ENCODE measurements at places on chromosomes 12 and 14. TPM values are rescaled to one million over a fixed set of nuclear protein-coding genes. Genes with fewer than 3 reads are reported as not detected.

Gene RFLNA
- polyA plus RNA-seq, result 0.82 TPM

DNA sequence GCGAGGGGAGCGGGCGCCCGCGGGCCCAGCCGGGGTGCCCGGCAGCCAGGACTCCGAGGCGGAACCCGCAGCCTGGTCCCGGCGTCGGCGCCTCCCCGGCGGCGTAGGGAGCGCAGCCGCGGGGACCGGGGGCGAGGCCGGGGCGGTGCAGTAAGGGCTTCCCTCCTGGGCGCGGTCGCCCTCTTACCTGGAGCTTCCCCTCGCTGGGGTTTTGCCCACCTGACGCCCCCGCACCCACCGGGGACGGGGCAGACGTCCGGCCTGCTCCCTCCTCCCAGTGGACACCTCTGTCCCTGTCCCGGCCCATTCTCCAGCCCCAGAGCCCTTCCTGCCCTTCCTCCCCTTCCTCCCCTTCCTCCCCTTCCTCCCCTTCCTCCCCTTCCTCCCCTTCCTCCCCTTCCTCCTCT is 413 bp upstream of the TUBA1C start:
- peak overlapping the region; percentile 91 for H3K4me3 ChIP-seq
- peak overlapping the region; percentile 94 for H3K27ac ChIP-seq
- H3K4me1 ChIP-seq, result peaks cover 3% of the 10 kb centered on the region

- DNase-seq, result no peak
- no peaks in the 10 kb centered on the region for H3K4me1 ChIP-seq
- peaks cover 2% of the 10 kb centered on the region for H3K27me3 ChIP-seq
- H3K27ac ChIP-seq, result no peak overlapping the region
- no peak overlapping the region for H3K4me3 ChIP-seq
Measured at GRCh38 chr14:98133806-98134205, 1138.2 kb downstream of the BCL11B start.

DNA sequence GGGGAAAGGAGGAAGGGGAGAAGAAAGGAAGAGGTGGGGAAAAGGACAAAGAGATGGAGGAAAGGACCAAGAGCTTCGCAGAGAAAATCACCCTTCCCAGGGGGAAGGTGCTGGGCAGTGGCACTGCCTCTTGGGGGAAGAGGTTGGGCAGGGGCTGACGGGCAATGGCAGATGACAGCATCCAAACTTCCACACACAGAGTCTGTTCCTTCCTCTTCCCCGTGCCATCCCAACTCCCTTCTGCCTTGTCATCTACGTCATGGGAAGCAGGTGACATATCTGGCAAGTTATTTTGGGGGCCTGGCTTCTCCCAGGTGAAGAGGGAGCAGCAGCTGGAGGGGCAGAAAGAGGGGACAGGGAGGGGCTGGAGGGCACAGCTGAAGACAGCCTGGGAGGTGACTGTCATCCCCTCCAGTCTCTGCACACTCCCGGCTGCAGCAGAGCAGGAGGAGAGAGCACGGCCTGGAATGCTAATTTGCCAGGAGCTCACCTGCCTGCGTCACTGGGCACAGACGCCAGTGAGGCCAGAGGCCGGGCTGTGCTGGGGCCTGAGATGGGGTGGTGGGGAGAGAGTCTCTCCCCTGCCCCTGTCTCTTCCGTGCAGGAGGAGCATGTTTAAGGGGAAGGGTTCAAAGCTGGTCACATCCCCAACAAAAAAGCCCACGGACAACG is 43.9 kb upstream of the IQSEC3 start:
- no peak overlapping the region for H3K27ac ChIP-seq
- peaks cover 16% of the 10 kb centered on the region for H3K36me3 ChIP-seq
- no peak overlapping the region for H3K4me3 ChIP-seq
- no peaks in the 10 kb centered on the region for H3K27me3 ChIP-seq
- no peak for DNase-seq

DNA sequence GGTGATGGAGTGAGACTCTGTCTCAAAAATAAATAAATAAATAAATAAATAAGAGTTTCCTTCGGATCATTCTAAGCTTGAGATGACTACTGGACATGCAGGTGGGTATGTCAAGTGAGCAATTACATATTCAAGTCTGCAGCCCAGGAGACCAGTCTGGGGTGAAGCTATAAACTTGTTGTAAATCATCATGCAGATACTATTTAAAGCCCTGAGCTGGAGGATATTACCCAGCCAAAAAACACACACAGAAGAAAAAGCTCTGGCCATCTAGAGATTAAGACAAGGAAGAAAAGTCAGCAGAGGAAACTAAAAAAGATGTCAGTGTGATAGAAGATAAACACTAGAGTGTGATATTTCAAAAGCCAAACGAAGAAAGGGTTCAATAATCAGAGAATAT is 47.0 kb upstream of the PDZRN4 start:
- H3K36me3 ChIP-seq, result no peaks in the 10 kb centered on the region
- H3K4me1 ChIP-seq, result no peaks in the 10 kb centered on the region
- DNase-seq, result no peak
- H3K4me3 ChIP-seq, result no peak overlapping the region

DNA sequence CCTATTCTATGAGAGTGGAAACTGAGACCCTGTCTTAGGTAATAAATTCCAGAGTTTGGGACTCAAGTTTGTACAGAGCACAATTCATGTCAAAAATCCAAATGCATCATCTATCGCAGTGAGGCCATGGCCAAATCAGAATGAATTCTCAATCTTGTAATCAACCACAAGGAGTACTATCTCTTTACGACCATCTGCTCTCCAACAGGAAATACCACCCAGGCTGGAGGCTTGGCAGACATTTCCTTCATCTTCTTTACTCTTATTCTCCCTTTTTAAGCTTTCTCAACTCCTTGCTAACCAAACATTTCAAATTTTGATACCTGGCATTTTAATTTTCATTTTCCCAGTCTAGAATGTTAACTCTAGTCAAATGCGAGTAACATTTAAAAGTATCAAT is 32.7 kb upstream of the RNU6-7 start:
- H3K27me3 ChIP-seq, result no peaks in the 10 kb centered on the region
- H3K36me3 ChIP-seq, result no peaks in the 10 kb centered on the region
- H3K4me1 ChIP-seq, result no peaks in the 10 kb centered on the region
- H3K27ac ChIP-seq, result no peak overlapping the region
- no peak overlapping the region for H3K4me3 ChIP-seq

GRCh38 chr12:48489012-48489411 is 6.7 kb downstream of the C12orf54 start:
- no peak overlapping the region for H3K27ac ChIP-seq
- DNase-seq, result no peak
- H3K36me3 ChIP-seq, result no peaks in the 10 kb centered on the region
- H3K27me3 ChIP-seq, result no peaks in the 10 kb centered on the region

DNA sequence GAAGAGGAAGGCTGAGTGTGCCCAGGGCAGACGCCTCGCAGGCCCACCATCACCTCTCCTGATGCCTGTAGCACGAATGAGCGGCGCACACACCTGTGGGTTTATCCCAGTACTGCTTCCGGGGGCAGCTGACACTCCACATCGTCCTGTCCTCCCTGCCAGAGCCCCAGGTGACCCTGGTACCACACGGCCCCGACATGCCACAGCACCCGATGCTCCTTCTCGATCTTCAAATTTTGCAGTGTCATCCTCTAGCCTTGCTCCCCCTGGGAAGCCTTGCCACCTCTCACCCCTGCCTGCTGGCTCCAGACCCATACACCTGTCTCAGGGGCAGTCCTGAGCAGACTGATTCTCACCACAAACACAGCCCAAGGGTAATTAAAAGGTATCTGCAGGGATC is 40.6 kb downstream of the ANO2 start:
- H3K4me1 ChIP-seq, result no peaks in the 10 kb centered on the region
- DNase-seq, result no peak
- H3K27ac ChIP-seq, result no peak overlapping the region
- no peaks in the 10 kb centered on the region for H3K36me3 ChIP-seq
- no peaks in the 10 kb centered on the region for H3K27me3 ChIP-seq
- no peak overlapping the region for H3K4me3 ChIP-seq

DNA sequence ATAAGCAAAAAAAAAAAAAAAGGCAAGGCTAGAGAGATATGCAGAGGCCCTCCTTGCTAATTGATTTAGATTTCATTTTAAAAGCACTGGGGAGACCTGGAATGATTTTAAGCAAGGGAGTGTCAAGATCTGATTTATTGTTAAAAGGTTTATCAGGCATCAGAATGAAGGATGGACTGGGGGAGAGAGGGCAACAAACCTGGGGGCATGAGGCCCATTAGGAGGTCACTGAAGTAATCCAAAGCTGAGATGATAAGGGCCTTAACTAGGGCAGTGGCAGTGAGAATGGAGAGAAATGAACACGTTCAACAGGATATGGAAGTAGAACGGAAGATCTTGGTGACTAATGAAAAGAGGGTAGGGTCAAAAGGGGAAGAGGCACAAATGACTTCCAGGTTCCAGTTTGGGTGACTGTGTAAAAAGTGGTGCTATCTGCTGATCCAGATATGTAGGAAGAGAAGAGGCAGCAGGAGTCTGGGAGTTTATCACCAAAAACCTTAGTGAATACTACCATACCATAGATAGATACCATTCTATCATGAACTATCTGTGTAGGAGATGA is 24.0 kb downstream of the KITLG start:
- H3K36me3 ChIP-seq, result no peaks in the 10 kb centered on the region
- H3K27me3 ChIP-seq, result no peaks in the 10 kb centered on the region
- no peak overlapping the region for H3K27ac ChIP-seq
- DNase-seq, result no peak

DNA sequence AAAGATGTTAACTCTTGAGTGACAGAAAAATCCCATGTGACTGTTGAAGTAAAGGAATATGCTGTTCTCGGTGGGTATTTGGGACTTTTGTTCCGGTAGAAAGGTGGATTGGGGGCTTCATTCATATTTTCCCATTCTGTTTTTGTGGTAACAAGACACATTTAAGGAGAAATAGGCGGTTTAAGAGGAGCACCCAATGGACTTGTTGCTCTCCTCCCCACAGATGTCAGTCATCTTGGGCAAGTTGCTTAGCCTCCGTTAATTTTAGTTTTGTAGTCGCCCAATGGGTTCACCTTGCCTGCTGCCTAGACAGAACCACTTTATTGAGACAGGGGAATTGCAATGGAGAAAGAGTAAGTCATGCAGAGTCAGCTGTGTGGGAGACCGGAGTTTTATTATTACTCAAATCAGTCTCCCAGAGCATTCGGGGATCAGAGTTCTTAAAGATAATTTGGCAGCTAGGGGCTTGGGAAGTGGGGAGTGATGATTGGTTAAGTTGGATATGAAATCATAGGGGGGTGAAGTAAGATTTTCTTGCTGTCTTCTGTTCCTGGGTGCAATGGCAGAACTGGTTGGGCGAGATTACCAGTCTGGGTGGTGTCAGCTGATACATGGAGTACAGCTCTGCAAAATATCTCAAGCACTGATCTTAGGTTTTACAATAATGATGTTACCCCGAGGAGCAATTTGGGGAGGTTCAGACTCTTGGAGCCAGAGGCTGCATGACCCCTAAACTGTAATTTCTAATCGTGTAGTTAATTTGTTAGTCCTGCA is 50.3 kb downstream of the SLC38A1 start:
- H3K4me1 ChIP-seq, result peaks cover 5% of the 10 kb centered on the region
- H3K27me3 ChIP-seq, result no peaks in the 10 kb centered on the region
- no peak overlapping the region for H3K4me3 ChIP-seq
- H3K36me3 ChIP-seq, result no peaks in the 10 kb centered on the region
- no peak for DNase-seq

DNA sequence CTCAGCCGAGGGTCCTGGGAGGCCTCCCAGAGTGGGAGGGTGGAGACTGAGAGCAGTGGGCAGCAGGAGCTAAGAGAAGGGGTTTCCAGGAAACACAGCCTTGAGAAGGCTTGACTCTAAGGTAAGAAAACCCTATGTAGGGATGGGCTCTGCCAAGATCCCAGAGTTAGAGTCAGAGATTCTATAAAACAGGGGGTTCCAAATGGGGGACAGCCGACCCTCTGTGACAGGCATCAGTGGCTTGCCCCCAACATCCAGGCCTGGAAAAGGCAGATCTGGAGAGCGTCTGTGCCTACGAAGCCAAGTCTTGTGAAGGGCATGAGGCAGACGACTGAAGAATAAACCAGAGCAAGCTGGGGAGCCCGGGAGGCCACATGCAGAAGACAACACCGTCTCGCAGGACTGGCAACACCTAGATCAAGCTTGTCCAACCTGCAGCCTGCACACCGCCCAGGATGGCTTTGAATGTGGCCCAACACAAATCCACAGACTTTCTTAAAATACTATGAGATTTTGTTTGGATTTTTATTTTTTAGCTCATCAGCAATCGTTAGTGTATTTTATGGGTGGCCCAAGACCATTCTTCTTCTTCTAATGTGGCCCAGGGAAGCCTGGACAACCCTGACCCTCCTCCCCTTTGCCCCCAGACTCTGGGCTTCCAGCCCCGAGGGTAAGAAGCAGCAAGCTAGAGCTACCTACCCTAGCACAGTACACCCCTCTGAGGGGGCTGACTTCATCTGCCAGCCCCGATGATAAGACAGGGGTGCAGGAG is 42.1 kb downstream of the PRMT8 start:
- no peak overlapping the region for H3K27ac ChIP-seq
- H3K4me1 ChIP-seq, result no peaks in the 10 kb centered on the region
- no peak for DNase-seq

DNA sequence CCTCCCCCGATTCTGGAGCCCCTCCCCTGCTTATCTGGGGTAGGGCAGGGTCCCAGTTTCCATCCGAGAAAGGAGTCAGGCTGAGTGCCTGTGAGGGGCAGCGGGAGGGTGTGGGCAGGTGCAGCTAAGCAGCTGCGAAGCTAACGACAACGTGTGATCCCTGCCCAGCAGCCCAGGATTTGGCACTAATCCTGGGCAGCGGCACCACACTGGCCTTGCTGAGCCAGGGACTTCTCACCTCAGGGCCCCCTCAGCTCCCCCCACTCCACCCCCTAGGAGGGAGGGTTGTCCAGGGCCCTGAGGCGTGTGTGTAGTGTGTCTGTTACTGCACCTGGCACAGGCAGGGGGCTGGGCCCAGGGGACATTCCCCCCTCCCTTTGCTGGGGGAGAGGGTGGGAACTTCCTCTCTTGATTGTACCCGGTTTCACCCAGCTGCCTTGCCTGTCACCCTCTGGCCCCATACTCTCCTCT is 1.8 kb downstream of the SMIM41 start:
- no peak overlapping the region for H3K4me3 ChIP-seq
- H3K27me3 ChIP-seq, result no peaks in the 10 kb centered on the region
- no peaks in the 10 kb centered on the region for H3K4me1 ChIP-seq
- no peaks in the 10 kb centered on the region for H3K36me3 ChIP-seq
- peak overlapping the region; percentile 41 for H3K27ac ChIP-seq

GRCh38 chr12:64965920-64966319 is 141.5 kb downstream of the TBC1D30 start:
- no peak for DNase-seq
- H3K36me3 ChIP-seq, result no peaks in the 10 kb centered on the region
- H3K27me3 ChIP-seq, result no peaks in the 10 kb centered on the region
- H3K4me1 ChIP-seq, result no peaks in the 10 kb centered on the region
- no peak overlapping the region for H3K27ac ChIP-seq

DNA sequence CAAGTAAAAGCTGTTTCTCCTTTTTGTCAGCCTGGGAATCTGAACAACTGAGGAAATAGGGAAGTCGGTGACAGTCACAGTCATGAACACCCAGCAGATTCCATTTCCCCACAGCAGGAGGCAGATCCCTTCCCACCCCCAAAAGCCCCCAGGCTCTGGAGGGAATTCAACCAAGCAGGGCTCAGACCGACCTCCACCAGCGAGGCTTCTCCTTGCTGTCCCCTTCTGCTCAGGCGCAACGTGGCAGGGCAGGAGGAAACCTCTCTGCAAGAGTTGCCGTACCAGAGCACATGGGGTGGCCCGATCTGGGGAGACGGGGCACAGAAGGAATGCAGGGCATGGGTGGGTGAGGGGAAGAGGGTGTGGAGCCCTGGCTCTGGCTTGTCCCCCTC is 319 bp downstream of the GALNT6 start:
- H3K27me3 ChIP-seq, result no peaks in the 10 kb centered on the region
- H3K36me3 ChIP-seq, result no peaks in the 10 kb centered on the region
- peak; percentile 62 for DNase-seq

GRCh38 chr14:89378119-89378518 is 38.9 kb downstream of the FOXN3 start:
- no peaks in the 10 kb centered on the region for H3K4me1 ChIP-seq
- H3K4me3 ChIP-seq, result no peak overlapping the region
- no peaks in the 10 kb centered on the region for H3K36me3 ChIP-seq
- no peak for DNase-seq
- H3K27me3 ChIP-seq, result no peaks in the 10 kb centered on the region

- no peak overlapping the region for H3K27ac ChIP-seq
Measured at GRCh38 chr12:68011206-68011881, 22.1 kb downstream of the IFNG-AS1 start.

Measured in kidney (tissue), 22 donors.